ENCODE measurements at places on chromosomes 2 and 18.

- DNase-seq = no peak
Measured at GRCh38 chr2:147358375-147358774, 486.5 kb upstream of the ACVR2A start.

DNA sequence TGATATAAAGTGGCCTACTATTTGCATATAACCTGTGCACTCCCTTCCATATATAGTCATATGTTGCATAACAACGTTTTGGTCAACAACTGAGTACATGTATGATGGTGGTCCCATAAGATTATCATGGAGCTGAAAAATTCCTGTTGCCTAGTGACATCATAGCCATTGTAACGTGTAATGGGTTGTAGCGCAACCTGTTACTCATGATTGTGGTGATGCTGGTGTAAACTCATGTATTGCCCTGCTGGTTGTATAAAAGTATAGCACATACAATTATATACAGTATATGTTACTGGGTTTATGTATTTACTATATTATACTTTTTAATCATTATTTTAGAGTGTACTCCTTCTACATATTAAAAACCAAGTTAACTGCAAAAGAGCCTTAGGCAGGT is 144.8 kb upstream of the IL1R2 start:
- DNase-seq = no peak

- no peak for DNase-seq
Measured at GRCh38 chr2:176852667-176853066, 359.9 kb upstream of the HNRNPA3 start.

- DNase-seq = no peak
Measured at GRCh38 chr2:126852361-126852760, 46.3 kb upstream of the TEX51 start.

GRCh38 chr2:121303531-121304263 is 18.7 kb upstream of the TFCP2L1 start:
- DNase-seq = no peak

DNA sequence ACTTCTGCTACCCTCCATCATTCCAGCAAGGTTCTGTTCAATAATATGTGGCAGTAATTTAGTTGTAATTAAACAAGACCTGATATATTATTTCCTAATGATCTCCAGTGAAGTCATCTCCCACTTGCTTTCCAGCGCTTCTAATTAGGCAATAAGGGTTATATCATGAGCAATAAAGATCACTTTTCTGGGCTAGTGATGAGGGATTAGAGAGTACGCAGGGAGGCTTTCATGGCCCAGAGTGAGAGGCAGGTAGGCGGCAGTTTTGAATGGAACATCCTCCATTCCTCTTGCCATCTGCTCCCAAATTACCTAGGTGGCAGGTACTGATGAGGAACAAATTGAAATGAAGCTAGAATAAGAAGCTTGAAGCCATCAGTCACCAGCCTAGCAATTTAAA is 358.1 kb upstream of the SYT4 start:
- no peak for DNase-seq

DNA sequence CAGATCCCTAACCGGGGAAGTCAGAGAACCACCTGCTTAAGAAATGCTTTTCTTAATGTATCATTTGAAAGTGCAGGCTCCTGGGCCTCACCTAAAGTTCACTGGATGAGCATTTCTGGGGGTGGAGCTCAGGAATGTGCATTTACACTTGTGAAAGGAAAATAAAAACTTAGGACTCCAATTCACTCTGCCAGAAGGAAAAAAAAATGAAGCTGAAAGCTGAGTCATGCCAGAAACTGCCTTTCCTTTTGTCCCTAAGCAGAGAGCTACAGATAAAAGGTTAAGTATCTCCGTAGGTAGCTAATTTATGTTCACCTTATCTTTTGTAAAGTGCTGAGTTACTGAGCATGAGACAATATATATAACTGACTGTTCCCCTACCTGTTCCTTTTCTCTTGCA is 229.5 kb upstream of the MEX3C start:
- DNase-seq = no peak

GRCh38 chr2:25543939-25544338 is 129.4 kb downstream of the DTNB start:
- DNase-seq = no peak

DNA sequence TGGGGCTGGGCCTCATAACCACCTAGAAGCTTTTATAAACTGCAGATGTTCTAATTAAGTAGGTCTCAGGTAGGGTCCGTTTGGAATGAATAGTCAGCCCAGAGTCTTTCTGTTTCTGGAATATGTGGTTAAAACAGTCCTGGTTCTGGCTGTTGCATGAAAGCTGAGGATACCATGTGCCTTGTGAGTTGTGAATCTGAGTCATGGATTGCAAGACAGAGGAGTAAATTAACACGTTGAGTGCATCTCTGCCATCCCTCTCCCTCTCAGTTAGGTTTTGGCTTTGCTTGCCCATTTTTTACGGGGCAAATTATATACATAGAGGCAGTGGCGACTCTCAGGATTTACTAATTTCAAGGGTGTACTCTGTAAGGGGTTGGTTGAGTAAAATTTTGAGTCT is 59.1 kb downstream of the NCK2 start:
- no peak for DNase-seq

DNA sequence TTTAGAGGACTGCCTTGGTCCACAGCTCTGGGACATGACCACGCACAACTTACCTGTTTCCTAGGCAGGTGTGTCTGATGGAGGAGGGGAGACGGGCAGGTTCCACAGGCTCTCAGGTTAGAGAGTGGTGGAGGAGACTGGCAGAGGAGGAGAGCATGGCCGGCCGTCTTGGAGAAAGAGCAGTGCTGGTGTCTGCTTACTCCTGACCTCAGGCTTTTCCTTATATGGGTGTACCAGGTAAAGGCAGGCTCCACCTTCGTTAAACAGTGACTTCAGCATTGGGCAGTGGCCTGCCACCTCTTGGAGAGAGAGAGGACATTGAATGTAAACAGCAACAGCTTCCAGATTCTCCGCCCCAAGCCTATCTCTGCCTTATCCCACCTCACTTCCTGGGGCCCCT is at the start of gene CAPN13:
TSS of gene CAPN13 (minus strand) at position 198 of the 400 bp plus-strand sequence. CDS start 20,121 bp downstream, outside the sequence.
- no peak for DNase-seq

DNA sequence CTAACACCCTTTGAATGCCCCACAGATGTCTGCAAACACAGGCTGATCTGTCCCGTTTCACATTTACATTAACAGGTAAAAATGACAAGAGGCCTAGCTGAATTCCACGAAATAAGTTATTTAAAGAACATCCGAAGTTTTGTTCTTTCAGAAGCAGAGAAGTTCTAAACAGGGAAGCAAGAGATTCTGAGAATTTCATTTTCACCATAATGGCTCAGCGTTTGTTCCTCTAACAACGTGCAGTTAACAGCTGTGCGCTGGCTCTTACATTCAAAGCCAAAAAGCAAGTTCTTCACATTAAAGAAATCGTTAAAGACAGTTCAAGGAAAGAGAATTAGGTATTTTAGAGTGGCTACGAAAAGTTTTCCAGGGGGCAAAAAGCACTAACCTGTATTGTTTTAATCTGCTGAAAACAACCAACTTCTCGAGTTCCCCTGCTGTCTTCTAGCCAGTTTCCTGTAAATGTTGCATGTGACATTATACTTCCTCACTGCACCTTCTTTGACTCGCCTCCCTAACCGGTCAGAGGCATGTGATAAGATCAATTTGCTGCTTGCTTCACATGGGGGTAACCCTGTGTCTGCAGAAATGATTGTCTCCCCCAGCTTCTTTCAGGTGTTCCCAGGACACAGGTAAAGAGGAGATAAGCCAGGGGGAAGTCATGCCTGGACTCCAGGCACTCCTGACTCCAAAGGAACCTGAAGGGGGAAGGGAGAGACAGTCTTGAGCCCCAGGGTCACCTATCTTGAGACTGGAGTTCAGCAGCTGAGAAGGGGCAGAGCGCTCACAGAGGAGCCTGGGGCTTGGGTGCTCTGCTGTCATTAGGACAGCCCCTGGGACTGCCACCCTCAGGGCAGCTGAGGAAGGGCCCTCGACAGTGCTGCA is 36.8 kb upstream of the WIPF1 start:
- DNase-seq = no peak

DNA sequence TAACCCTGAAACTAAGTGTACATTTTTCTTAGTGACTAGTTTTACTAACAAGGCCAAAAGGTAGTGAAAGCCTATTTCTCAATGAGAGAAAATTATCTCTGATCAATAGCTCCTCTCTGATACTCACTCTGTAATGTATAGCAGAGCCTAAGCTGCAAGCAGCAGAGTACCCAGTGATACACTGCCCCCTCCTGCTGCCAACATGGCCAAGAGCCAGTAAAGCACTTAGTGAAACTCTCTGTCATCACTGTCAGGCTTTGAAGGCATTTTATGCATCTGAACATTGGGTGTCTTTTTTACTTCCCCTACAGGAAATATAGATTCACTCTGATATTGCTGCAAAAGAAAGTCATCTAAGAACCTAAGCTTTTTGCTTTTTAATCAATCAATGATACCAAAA is 784.1 kb upstream of the CDH7 start:
- DNase-seq = no peak

GRCh38 chr18:4511166-4511565 is 56.1 kb upstream of the DLGAP1 start:
- DNase-seq = no peak

DNA sequence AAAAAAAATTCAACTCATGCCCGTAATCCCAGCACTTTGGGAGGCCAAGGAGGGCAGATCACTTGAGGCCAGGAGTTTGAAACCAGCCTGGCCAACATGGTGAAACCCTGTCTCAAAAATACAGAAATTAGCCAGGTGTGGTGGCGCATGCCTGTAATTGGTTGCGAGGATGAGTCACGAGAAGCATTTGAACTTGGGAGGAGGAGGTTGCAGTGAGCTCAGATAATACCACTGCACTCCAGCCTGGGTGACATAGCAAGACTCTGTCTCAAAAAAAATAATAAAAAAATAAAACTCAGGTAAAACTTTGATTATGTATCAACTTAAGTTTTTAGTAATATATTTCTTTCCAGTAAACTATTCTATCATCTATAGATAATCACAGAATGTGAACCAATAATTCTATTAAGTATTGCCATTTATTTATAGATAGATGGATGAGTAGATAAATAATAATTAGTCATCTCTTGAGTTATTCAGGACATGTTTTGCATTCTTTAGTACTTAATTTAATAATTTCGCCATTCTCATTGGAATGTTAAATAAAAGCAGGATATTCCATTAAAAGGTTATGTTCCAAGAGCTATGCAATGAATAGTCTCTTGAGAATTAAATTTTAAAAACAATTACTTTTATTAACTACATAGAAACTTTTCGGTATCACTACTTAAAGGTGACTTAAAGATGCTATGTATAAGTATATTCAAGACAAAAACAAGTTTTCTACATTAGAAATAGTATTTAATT is 48.7 kb downstream of the WDPCP start:
- no peak for DNase-seq

DNA sequence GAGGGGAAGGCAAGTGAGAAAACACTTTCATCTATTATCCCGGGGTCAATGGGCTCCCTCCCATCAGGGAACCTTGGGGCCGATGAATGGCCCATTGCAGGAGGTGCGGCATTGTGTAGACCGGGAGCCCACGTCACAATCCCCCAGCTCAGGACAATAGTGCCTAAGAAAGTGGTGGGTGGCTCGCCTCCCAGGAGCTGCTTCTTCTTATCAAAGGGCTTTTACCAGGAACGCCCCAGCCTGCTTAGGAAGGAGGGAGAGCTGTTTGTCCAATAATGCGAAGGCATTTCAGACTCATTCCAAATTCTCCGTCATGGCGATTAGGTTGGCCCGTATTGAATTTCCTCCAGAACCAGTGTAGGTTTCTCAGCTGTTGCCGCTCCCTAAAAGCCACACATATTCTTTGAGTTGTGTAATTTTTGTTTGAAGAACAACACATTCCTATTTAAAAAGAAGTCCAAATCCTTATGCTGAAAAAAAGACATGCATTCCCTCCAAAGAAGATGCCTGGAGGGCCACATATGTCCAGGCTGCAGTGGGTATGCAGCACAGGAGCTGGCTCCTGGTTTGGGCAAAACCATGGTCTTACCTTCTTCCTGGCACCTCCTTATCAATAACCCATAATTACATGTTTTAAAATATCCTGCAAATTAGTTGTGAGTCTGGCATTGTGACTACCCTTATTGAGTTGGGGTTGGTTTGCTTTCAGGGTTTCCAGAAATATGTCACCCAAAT is 264.7 kb downstream of the MYCN start:
- DNase-seq = no peak

- no peak for DNase-seq
Measured at GRCh38 chr18:25686960-25687500, 335.1 kb upstream of the ZNF521 start.

DNA sequence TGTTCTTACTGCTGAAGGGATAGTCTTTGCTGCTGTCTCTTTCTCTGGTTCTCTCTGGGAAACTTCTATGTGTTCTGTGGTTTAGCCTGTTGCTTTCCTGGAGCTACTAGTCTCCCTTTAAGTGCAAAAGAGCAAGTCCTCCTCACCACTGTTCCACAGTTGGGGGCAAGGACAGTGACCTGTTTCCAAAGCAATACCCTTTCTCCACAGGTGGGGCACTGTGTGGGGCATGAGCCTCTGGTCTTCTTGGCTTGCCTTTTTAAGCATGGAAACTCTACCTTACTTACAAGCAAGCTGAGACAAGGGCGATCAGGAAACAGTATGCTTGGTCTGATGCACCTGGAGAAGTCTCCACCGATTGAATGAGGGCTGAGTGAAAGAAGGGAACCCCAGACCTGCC is 156.7 kb downstream of the CPS1 start:
- DNase-seq = no peak

- no peak for DNase-seq
Measured at GRCh38 chr2:209834767-209835166, 63.1 kb downstream of the UNC80 start.

DNA sequence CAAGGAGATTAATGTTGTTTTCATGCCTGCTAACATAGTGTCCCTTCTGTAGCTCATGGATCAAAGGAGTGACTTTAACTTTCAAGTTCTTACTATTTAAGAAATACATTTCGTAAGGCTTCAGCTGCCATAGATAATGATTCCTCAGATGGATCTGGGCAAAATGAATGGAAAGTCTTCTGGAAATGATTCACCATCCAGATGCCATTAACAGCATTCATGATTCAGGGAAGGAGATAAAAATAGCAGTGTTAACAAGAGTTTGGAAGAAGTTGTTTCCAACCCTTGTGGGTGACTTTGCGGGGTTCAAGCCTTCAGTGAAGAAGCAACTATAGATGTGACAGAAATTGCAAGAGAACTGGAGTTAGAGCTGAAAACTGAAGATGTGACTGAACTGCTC is 17.0 kb downstream of the VRK2 start:
- no peak for DNase-seq

- no peak for DNase-seq
Measured at GRCh38 chr2:181750305-181750704, 70.0 kb upstream of the NEUROD1 start.
